A549 (cell line): ENCODE measurements at places on chromosomes 6 and 20. TPM values are rescaled to one million over a fixed set of nuclear protein-coding genes. Genes with fewer than 3 reads are reported as not detected.

The DST gene
- 32.4 to 41.6 TPM (median 37.5 TPM) in 3 replicates for polyA plus RNA-seq

The VSX1 gene
- 0.52 to 1.2 TPM (median 0.77 TPM) in 3 replicates for polyA plus RNA-seq

The TMEM181 gene
- polyA plus RNA-seq, result 11.6 to 12.1 TPM (median 11.8 TPM) in 3 replicates

The ULBP1 gene
- 0.89 to 1.2 TPM (median 1.1 TPM) in 3 replicates for polyA plus RNA-seq

The CAGE1 gene
- polyA plus RNA-seq, result 0.09 to 0.16 TPM in 2 of 3 replicates, not detected in the other

The RHAG gene
- 0.10 TPM in 1 of 3 replicates, not detected in the others for polyA plus RNA-seq

DNA sequence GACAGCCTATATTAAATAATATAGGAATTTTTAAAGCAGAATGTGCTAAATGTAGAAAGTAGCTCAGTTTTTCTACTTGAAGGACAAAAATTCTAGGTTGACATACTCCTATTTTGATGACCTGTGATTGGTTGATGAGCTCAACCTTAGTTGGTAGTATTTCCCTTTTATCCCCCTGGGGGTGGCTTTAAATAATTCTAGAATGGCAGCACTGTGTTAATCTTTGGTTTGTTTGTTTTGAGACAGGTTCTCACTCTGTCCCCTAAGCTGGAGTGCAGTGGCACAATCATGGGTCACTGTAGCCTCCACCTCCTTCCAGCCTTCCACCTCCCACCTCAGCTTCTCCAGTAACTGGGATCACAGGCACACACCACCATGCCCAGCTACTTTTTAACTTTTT, 29.2 kb downstream of the FARS2 start:
- DNase-seq, result no peak

GRCh38 chr20:20743511-20744169, 31.2 kb upstream of the RALGAPA2 start:
- DNase-seq, result no peak

DNA sequence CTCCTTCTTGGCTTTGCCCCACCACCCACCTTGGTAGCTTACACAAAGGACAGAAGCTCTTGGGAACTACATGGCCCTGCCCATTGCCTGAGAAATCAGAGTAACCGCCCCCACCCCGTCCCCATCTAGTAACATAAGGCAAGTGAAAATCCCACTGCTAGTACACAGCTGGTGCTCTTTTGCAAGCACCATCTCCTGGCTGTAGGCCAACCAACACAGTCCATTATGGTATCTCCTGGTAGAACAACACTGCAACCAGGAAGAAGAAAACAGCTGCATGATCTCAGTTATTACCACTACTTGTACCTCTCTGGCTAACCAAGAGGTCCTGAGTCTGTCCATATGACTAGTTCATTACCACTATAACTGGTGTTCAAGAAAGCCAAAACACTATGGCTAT, 841.1 kb upstream of the MANEA start:
- DNase-seq, result no peak

DNA sequence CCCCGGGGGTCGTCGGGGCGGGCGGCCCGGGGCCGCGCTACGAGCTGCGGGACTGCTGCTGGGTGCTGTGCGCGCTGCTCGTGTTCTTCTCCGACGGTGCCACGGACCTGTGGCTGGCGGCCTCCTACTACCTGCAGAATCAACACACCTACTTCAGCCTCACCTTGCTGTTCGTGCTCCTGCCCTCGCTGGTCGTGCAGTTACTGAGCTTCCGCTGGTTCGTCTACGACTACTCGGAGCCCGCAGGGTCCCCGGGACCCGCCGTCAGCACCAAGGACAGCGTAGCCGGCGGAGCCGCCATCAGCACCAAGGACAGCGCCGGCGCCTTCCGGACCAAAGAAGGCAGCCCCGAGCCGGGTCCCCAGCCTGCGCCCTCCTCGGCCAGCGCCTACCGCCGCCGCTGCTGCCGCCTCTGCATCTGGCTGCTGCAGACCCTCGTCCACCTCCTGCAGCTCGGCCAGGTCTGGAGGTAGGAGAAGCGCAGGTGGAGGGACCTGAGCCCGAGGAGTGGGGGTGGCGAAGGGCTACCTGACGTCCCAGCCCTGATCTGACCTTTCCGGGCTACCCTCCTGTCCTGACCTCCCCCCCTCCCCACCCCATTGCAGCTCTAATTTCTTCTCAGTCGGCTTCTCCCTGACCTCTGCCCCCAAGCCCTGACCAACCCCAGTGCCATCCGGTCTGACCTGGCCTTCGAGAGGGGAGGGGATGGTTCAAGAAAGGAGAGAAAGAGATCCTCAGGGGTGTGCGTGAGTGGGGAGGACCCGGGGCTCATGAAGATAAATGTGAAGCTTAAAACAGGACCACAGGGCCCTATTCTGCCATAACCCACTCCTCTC, 558 bp downstream of the XKR7 start:
- peak; percentile 81 for DNase-seq

DNA sequence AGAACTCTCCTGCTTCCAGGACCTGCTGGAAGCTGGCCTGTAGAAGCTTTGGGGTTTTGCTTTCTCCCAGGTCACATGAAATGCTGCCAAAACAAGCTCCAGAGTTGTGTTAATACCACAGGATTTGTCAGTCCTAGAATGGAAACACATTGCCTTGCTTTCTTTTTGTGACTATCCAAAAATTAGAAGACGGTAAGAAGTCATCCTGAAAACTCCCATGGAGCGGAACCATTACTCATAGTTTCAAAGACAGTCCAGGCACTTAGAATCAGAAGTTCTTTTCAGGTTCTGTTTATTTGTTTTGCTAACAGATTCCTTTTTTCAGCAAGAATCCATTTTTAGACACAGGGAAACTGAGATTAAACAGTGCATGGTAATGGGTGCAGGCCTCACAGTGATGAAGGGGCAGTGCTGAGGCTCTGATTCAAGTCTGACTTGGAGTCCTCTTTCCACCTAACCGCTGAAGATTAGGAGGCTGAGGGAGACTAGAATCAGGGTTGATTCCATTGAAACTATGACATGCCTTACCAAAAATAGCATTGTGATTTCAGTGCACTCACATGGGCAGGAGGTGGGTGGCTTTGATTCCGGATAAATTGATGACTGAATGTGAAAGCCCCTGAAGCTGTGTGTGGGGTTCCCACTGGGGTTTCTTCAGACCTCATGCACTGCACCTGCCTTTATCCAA, 72.2 kb upstream of the NAA20 start:
- DNase-seq, result no peak

DNA sequence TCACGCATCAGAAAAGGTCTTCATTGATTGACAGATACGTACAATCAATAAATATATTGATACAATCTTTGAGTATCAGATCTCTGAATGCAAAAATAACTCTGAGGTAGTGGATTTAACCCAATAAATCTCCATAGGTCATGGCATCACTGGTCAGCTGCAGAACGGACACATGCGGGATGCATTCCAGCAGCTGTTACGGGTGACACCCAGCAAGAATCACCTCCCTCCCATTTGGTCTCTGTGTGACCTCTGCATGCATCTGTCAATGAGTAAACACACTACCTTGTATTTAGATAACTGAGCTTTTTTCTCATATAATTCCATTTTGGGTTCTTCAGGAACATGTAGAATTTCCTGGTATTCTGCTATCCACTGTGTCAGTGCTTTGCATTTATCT, 285.4 kb downstream of the SYNE1 start:
- no peak for DNase-seq

GRCh38 chr6:159953091-159953601, 15.7 kb upstream of the IGF2R start:
- no peak for DNase-seq

DNA sequence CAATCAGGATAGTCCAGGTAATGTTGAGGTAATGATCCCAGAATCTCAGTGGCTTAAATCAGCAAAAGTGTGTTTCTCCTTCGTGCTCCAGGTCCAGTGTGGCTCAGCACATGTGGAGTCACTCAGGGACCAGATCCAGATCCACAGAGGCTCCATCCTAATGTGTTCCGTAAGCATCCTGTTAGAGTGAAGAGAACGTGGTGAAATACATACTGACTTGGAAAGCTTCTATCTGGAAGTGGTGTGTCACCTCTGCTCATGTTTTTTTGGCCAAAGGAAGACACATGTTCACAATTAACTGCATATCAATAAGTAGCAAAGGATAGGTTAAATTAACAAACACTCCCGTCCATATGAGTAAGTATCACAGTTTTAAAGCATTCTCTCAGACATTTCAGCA, 26.8 kb upstream of the PREP start:
- no peak for DNase-seq
